GM13977 (cell line): ENCODE measurements at places on chromosomes 7 and 10.

DNA sequence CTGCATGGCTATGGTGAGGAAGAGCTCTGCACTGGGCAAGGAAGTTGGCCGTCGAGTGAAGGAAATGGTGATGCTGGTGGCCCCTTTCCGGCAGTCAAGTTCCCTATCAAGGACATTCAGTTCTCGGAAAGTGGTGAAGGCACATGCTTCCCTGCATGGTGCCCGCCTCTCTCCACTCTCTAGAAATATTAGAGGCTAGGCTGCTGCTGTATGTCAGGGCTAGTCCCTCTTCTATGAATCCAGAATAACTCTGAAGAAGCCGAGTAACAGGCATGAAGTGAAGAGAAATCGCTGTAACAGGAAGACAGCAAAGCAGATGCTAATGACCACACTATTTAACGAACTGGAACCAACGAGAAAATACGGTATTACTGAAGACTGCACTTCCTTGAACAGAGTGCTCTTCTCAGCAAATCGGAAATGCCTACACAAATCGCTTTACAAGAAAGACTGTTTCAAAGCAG is 5.4 kb downstream of the IDI1 start:
- peak; percentile 66 for DNase-seq

GRCh38 chr10:96238646-96239623 is 32.4 kb downstream of the BLNK start:
- DNase-seq, result no peak

DNA sequence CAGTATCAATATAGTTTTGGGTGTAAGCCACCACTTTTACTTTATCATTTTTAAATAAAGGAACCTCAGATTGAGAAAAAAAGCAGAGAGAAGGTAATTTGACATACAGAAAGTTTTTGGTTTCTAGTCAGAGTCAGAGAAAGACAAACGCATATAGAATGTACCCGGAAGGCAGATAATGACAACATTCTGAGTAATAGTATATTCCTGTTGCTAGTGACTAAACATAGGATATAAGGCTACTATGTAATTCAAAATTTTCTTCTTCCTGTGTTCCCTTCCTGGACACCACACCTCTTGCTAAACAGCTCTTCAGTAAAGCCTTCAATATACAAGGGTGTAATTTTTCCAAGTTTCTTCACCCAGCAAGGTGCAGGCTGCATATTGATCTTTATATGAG is 597.6 kb downstream of the PCDH15 start:
- DNase-seq, result no peak

- no peak for DNase-seq
Observed at GRCh38 chr7:131931370-131931769, 374.9 kb upstream of the PODXL start.

- DNase-seq, result no peak
Observed at GRCh38 chr7:152076324-152076821, 50.9 kb downstream of the GALNT11 start.

- DNase-seq, result no peak
Observed at GRCh38 chr7:20839987-20840386, 53.3 kb upstream of the SP8 start.

DNA sequence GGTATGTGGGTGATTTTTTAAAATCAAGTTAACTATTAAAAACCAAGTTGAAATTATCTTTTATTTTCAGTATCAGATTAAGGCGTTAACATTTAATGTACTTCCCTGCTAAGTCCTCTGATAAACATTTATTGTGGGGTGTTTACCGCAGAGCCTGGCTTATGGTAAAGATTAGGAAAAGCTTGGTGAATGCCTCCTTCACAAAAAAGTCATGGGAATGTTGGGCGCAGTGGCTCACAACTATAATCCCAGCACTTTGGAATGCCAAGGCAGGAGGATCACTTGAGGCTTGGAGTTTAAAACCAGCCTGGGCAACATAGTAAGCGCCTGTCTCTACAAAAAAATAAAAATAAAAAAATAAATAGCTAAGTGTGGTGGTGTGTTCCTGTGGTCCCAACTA is 53.3 kb downstream of the WAC start:
- DNase-seq, result no peak

DNA sequence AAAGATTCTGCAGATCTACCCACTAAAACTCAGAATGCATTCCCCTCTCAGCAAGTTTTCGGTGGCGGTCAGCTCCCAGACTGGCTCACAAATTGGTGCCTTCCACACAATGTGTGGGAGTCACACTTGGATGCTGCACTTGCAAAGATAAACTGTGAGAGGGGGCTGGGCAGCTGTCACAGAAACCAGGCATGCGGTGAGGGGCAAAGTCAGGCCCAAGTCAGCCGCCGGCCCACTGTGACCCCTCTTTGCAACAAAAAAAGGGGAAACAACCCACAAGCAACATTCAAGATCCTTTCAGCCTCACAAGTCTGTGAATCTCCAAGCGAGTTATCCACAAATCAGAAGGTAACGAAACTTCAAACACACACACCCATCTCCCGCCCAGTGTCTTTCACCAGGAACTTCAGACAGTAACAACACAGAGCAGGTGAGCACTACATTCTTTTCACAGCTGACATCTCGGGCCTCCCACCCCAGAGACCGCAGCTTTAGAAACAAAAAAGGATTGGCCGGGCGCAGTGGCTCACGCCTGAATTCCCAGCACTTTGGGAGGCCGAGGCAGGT is 32.0 kb downstream of the SNX8 start:
- no peak for DNase-seq

GRCh38 chr10:101563007-101563406 is 25.1 kb downstream of the POLL start:
- DNase-seq, result no peak

GRCh38 chr10:114766470-114766869 is 55.1 kb upstream of the FHIP2A start:
- no peak for DNase-seq
